ENCODE measurements at places on chromosomes 7 and 10.

GRCh38 chr10:59741048-59741447 is 12.2 kb downstream of the MRLN start:
- no peak for DNase-seq

GRCh38 chr10:102608487-102608886 is 35.8 kb upstream of the TRIM8 start:
- no peak for DNase-seq

DNA sequence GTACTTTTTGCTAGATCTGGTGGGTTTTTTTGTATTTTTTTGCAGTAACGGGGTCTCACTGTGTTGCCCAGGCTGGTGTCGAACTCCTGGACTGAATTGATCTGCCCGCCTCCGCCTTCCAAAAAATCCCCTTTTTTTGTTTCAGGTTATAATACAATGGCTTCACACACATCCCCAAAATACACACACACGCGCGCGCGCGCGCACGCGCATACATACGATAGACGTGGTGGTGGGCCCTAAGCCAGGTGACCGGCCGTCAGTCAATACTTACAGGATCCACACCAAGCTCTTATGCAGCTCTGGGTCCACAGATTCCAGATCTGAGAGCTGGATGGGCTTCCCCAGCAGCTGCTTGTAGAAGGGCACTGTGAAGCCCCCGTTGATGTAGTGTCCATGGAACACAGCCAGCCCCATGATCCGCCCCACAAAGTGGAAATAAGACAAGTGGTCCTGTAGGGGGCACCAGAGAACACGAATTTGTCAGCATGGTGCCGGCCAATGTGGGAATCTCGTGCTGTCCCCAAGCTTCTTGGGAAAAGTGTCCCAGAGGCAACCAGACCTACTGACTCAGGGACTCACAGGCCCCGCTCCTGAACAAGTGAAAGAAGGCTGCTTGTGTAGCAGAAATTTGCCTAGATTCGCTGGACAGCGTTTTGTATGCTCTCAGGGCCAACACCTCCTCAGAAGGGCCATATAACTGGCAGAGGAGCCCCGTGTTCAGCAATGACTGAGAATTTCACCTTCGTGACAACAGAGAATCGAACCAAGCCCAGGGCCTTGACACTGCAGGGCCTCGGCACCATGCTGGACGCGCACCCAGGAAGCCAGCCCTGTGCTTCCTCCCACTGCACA is 103.6 kb downstream of the SMURF1 start:
- DNase-seq: peak; percentile 77

GRCh38 chr7:150408393-150409299 is 29.5 kb downstream of the ZNF775 start:
- no peak for DNase-seq

GRCh38 chr7:135942614-135943013 is 34.5 kb downstream of the MTPN start:
- no peak for DNase-seq

DNA sequence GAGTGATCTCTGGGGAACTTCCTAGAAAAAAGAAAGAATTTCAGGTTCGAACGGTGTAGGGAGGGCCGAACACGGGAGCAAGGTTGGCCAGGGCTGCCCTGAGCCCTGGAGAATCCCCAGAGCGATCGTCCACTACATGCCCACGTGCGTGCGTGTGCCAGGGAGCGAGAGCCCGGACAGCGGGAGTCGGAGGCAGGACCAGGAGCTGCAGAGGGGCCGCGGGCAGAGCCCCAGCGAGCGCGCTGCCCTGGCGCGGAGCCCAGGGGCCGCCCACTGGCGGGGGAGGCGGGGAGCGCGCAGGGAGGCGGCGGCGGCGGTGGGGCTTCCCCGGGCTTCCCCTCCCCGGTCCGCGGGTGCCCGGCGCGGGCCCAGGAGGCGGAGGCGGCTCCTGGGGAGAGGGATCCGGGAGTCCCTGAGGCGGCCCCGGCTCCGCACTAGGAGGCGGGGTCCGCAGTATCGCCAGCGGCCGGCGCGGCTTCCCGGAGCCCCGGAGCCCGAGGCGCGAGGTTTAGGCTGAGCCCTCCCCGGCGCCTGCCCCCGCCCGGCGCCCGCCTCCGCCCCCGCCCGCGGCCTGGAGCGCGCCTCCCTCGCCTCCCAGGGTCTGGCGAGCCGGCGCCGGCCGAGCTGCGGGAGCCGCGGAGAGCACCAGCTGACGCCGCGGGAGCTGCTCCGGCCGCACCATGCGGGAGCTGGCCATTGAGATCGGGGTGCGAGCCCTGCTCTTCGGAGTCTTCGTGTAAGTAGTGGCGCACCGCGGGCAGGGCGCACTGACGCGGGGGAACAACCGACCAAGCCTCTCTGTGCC is at the start of gene PLPP4:
Gene PLPP4, plus strand, starts transcription at position 602 of the 805 bp plus-strand sequence. Its CDS starts 79 bp downstream, at position 681.
- no peak for DNase-seq

DNA sequence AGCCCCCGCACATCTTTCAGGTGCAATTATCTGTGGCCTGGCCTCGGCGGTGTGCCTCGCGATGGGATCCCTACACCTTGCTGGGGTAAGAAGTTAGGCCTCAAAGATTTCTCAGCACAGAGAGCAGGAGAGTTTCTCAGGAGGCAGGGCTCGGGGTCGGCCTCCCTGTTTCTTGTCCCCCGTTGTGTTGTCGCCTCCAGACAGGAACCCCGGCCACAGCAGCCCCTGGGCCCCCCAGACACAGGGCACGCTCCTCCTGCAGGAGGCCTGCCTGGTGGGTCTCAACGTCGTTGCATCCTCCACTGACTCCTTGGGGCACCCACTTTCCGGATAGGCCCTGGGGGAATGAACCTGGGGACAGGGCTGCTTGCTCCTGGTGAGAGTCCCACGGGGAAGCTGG is 229.1 kb upstream of the SHH start:
- DNase-seq: no peak

GRCh38 chr7:43960933-43961332 is 34.7 kb downstream of the UBE2D4 start:
- DNase-seq: no peak

- no peak for DNase-seq
These were observed 197.3 kb downstream of the MACC1 start for GRCh38 chr7:20019757-20020432.

DNA sequence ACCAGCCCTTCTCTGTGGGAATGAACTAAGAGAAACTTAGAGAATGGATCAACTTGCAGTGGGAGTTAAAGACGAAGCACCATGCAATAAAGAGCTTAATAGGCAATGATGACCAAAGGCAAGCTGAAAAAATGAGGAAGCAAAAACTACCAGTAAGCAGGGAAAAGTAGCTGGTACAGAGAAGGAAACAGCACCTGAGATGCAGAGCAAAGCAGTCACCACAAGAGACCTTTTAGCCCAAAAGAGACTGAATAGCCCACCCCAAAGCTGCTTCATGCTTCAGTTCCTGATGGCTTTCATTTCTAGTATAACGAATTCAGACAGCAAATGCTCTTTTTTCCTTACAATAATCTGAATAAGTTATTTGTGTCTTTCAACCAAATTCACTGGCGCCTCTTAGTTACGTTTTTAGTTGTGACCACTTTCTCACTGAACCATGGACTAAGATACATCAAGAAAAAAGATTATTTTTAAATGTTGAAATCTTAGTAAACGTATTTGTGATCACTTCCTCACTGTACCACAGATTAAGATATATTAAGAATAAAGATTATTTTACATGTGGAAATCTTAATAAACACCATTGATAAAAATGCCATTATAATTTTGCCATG is 76.0 kb downstream of the USP6NL start:
- no peak for DNase-seq

- DNase-seq: no peak
These were observed 188.3 kb downstream of the DGKB start for GRCh38 chr7:14714161-14714728.

DNA sequence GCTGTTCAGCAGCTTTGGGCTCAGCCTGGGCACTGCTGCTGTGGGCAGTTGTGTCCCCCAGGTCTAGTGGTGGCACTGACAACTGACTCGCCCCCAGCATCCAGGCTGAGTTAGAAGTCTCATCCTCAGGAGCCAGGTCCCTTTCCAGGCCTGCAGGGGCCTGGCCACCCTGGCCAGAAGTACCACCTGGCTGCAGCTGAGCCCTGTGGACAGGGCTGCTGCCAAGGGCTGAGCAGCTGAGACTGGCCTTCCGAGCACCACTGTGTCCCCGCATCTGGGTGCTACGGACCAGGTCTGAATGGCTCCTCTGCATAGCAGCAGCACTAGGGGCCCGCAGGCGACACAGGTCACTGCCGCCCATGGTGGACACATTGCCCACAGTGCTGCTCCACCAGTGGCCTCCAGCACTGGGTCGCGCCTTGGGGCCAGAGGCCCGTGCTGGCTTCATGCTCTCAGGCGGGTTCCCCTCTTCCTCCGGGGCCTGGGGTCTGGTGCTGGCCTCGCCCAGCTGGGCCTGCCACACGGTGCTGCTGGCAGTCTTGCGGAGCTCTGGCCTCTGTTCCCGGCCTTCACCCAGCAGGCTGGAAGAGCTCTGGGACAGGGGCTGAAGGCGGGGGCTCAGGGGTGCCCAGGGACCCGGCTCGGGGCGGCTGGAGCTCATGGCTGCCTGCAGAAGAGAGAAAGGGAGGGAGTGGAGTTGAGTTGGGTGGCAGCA is 6.2 kb downstream of the GPRIN2 start:
- no peak for DNase-seq

GRCh38 chr7:94621120-94621519 is 34.8 kb downstream of the SGCE start:
- no peak for DNase-seq

DNA sequence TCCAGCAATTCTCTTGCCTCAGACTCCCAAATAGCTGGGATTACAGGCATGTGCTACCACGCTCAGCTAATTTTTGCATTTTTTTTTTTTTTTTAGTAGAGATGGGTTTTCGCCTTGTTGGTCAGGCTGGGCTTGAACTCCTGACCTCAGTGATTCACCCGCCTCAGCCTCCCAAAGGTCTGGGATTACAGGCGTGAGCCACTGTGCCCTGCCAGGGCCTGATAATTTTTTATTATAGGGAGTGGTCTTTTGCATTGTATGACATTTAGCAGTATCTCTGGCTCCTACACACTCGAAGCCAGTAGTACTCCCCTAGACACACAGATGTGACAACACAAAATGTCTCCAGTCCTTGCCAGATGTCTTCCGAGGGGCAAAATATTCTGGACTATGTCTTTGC is 124.0 kb downstream of the DKK1 start:
- no peak for DNase-seq

- DNase-seq: no peak
These were observed 38.2 kb downstream of the TNS3 start for GRCh38 chr7:47543714-47544113.

DNA sequence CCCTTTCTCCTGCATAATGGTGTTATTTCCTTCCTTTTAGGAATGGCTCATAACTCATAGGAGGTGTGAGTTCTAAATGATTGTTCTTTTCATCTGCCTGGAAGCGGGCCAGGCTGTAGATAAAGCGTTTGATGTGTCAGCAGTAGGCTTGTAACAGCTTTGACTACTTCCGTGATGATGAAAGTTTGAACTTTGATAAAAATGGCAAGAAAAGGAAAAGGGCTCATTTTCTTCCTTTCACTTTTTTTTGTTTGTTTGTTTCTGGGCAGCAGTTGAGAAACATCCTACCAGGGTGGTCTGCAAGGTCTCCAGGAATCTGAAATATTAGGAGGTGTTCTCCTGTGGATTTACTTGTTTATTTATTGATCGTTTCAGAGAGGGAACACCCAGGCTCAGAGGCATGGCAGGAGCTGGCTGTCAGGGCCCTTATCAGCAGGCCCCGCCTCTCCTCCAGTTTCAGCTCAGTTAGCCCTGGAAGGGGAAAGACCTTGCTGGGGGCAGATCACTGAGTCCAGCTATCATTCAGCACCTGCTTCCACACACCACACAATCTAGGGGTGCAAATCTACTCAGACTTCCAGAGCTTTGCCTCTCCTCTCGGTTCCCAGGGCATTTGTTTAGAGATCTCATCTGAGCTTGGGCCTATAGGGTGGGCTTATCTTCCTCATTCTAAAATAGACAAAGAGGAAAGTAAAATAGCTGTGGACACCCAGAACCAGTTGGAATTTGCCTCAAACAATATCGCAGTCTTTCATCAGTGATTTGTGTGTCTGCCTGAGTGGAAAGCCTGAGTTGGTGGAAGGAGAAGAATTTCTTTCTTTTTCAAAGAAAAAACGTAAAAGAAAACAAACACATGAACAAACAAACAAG is 130.9 kb downstream of the BMPER start:
- DNase-seq: no peak

DNA sequence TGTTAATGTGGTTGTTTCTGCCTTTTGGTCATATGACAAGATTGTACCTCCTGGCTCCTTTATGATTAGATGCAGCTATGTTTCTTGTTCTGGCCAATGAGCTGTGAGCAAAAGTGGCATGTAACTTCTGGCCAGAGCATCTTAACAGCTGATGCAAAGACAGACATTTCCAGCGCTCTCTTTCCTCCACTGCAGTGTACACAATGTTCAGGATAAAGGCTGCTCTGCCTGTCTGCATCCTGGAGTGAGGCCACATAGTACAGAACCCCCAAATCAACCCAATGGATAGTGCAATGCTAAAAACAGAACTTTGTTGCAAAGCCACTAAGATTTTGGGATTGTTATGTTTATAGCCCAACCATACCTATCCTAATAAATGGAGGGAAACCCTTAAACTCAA is 17.9 kb downstream of the EPC1 start:
- DNase-seq: no peak

DNA sequence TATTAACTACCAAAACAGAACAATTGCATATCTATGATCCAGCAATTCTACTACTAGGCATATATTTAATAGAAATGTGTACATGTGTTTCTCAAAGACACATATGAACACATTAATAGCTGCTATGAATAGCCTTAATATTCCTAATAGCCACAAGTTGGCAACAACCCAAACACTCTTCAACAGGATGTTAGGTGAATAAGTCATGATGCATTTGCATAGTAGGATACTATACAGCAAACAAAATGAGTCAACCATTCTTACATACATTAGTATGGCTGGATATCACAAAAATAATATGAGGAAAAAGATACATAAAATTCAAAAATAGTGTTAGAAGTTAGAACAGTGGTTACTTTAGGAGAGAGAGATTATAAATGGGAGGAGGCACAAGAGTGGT is 26.8 kb upstream of the ZNF746 start:
- no peak for DNase-seq

- no peak for DNase-seq
These were observed 173.9 kb downstream of the HERPUD2 start for GRCh38 chr7:35520810-35521625.

- no peak for DNase-seq
These were observed 15.5 kb downstream of the MAPK8 start for GRCh38 chr10:48322017-48322416.

GRCh38 chr10:31999070-31999660 is 57.1 kb downstream of the KIF5B start:
- no peak for DNase-seq
